ENCODE measurements at places on chromosomes 7 and 10.

DNA sequence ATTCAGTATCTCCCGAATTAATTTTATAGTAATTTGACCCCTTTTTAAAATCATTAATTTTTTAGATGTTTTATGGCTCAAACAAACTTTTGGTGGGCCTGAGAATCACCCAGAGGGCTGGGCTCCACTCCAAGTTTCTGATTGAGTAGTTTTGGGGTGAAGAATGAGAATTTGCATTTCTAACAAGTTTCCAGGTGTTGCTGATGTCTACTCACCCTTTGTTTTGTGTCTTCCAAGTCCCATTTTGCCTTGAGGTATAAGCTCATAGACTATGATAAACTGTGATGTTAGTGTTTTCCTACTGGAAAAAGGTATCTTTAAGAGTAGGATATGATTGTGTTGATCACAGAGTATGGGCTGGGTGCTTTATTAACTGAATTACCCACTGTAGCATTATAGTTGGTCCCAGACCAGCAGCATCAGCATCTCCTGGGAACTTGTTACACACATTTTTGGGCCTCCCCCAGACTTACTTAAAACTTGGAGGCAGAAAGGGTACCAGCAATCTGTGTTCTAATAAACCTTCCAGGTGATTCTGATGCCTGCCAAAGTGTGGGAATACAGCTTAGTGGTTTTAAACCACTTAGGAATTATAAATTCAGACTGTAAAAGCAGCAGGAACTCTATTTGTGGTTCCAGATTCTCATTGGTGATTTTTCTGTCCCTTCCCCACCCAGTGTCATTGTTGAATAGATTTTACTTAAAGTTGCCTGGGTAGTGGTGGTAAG, 19.1 kb downstream of the ZNRF2 start:
- DNase-seq = no peak

DNA sequence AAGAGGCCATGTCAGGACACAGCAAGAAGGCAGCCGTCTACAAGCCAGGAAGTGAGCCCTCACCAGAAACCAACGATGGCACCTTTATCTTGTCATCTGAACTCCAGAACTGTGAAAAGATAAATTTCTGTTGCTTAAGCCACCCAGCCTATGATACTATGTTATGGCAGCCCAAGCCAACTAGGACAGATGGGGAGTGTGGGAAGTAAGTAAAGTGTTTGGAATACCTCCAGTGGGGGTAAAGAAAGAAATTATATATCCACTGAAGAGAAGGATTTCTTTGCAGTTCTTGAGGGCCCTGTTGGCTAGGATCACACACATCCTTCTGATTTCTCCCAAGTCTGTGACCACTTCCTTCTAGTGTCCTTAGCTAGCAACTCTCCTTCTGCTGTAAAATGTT, 384.4 kb downstream of the TNS3 start:
- DNase-seq = no peak

DNA sequence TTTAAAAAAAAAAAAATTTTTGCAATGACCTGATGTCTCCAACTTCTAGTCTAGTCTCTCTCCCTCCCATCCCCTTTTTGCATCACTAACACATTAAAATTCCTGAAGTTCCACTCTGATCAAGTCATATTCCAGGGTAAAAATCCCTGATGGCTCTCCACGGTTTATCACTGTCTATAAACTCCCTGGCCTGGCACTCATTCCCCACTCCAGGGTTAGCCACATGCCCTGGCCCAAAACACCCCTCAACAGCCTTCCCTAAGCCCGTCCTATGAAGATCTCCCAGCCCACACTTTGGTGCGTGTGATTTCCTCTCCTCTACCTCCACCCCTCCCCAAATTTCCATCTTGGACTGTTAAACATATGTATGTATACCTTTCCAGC, 125.4 kb downstream of the JAZF1 start:
- DNase-seq = no peak

DNA sequence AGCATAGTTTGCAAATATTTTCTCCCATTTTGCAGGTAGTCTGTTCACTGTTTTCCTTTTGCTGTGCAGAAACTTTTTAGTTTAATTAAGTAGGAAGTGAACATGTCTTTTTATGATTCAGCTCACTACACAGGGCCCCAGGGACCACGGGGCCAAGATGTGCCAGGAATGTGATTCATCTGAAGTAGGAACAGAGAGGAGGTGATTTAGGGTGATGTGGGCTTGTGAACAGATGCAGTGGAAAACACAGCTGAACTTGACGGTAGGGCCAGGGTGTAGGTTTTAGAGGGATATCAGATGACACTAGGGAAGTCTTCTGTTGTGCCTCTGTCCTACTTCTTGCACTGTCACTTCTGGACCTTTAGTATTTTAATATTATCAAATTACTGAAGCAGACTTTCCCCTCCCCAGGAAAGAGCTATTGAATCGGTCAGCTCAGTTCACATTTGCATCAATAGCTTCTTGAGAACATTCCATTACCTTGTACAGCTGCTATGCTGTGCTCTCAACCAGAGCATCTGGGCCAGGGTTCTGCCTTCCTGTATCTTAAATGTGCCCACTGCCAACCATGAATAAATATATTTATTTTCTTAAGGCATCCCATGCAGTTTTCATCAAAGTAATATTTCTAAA, 96.9 kb downstream of the OSBPL3 start:
- DNase-seq = no peak

- no peak for DNase-seq
Observed at GRCh38 chr7:121824276-121824675, 48.7 kb upstream of the PTPRZ1 start.

DNA sequence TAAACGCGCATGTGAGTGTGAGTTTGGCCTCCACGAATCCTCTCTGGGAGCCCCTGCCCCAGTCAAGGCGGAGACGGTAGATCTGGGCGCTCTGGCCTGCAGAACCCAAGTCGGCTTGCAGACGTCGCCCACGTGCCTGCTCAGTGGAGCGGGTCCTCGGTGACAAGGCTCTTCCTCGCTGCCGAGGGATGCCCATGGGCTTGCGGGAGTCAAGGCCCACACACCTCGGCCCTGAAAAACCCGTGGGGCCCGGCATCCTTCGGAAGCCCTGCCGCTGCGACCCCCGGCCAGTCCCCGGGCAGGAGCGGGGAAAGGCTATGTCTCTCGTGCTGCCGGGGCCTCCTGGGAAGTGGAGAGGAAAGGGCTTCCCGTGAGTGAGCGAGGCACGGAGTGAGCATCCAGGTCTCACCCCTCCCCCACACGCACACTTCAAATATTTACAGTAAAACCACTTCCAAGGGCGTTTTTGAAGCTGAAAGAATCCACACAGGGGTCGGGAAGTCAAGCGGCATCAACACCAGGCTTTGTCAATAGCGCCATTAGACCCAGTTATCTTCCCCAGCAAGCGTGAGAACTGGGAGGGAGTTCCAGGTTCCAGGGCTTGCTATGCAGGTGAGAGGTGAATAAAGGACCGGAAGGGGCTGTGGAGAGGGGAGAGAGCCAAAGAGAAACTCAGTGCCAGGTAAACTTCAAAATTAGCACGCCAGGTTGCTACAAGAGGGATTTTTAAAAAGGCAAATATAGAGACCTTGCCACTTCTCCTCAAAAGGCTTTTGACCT, 1.1 kb upstream of the MNX1 start:
- DNase-seq = no peak

- DNase-seq = no peak
Observed at GRCh38 chr10:15869935-15870334, 9.6 kb upstream of the MINDY3 start.

DNA sequence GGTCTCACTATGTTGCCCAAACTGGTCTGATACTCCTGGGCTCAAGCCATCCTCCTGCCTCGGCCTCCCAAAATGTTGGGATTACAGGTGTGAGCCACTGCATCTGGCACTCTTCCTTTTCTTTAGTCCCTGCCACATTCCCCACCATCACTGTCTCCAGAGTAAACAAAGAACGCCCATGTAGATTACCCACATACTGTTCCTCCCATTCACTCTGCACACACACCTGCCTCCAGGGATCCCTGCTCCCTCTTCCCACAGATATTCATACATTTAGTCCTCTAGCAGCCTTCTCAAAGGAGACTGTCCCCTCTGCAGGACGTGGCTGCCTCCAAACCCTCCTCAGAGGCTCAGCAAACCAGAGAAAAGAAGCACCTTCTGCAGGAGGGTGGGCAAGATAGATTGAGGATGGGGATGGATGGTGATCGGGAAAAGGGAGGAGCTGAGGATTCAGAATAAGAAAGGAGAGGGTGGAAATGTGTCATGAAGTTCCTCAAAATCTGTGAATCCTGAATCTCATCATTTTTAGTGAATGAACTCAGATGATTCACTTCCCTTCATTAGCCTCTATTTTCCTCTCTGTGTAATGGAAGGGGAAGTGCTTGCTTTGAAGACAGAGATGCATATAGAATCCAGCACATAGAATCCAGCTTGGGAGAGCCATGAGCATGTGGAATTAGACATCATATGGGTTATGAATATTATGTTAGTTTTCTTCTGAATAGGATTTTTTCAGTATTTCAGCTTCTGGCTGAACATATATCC, 5.5 kb upstream of the PLAU start:
- DNase-seq = no peak

GRCh38 chr10:104688251-104689042, 47.4 kb downstream of the SORCS3 start:
- no peak for DNase-seq

DNA sequence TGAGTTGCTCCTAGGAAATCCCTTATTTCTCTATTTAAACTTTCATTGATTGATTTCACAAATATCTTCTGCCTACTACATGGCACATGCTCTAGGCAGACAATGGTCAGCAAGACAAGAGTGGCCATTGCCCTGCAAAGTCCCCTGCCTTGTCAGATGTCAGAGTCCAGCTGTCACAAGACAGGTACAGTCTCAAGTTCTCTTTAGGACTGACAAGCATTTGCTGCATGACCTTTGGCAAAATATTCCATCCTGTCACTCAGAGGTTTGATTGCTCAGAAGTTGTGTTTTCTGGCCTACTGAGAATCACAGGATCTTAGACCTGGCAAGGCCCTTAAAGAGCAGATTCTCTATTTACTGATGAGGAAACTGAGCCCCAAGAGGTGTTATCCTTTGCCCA, 322.3 kb upstream of the NFE2L3 start:
- no peak for DNase-seq

- no peak for DNase-seq
Observed at GRCh38 chr10:112526139-112526538, 79.1 kb downstream of the VTI1A start.

All from left lung (tissue), 14 donors.